ENCODE measurements at places on chromosomes 11 and 22. TPM values are rescaled to one million over a fixed set of nuclear protein-coding genes. Genes with fewer than 3 reads are reported as not detected.

CCDC89 gene
- 1.0 TPM for total RNA-seq

PDGFB gene
- 8.9 TPM for total RNA-seq

NPTXR gene
- 1.6 TPM for total RNA-seq

PDE3B gene
- total RNA-seq: 5.2 TPM

DNAJB7 gene
- total RNA-seq: not detected

OR4D5 gene
- total RNA-seq: 0.52 TPM

MS4A7 gene
- 5.2 TPM for total RNA-seq

IGLL5 gene
- total RNA-seq: not detected

PARVG gene
- total RNA-seq: 3.1 TPM

OR52N2 gene
- total RNA-seq: not detected

SYT13 gene
- 0.52 TPM for total RNA-seq

APOL2 gene
- 21.4 TPM for total RNA-seq

ANO9 gene
- not detected for total RNA-seq

PLAAT4 gene
- total RNA-seq: 6.3 TPM

Data from skeletal muscle tissue (tissue), 5 donors.